ENCODE measurements at places on chromosomes 6 and 20. TPM values are rescaled to one million over a fixed set of nuclear protein-coding genes. Genes with fewer than 3 reads are reported as not detected.

DNA sequence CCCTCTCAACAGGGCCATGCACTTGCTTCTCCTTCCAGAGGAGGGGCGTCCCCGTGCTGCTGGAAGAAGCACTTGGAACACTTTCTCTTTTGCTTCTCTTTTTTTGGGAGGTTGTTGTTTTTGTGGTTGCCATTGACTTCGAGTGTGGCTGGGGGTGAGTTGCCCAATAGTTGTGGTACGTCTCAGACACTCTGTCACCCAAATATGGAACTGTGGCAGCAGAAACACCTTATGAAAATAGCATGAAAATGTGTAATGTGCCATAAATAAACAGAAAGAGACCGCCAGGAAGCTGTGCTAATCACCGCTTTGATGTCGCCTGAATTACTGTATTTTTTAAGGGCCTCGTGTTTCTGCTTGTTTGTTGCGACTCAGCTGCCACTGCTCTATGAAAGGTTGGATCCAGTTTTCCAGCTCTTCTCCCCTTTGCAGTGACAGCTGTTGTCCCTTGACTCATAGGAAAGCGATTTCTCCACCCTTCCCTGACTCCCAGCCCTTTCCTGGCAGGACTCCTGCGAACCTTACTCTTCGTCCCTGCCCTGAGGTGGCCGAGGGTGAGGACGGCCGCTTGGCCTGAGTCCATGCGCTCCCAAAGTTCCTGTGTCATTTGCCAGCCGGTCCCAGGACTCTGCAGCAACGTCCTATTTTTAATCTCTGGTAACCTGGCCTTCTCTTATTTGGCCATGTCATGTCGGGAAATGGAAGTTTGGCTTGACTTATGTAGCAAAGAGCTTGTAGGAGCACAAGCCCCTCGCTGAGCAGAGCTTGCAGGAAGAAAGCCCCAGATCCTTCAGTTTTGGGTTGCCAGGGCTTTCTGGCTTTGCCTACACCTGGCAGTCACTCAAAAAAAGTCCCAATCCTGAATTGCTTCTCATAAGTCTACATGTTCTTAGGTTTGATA is 694.6 kb downstream of the QKI start:
- H3K27ac ChIP-seq = no peak overlapping the region
- peaks cover 11% of the 10 kb centered on the region for H3K4me1 ChIP-seq
- no peak overlapping the region for H3K4me3 ChIP-seq
- no peak for DNase-seq

- no peak for DNase-seq
- H3K4me1 ChIP-seq = peaks cover 41% of the 10 kb centered on the region
- no peak overlapping the region for H3K4me3 ChIP-seq
- H3K27me3 ChIP-seq = peaks cover 35% of the 10 kb centered on the region
- no peak overlapping the region for H3K27ac ChIP-seq
Observed at GRCh38 chr6:108778421-108779186, 69.6 kb upstream of the ARMC2 start.

DNA sequence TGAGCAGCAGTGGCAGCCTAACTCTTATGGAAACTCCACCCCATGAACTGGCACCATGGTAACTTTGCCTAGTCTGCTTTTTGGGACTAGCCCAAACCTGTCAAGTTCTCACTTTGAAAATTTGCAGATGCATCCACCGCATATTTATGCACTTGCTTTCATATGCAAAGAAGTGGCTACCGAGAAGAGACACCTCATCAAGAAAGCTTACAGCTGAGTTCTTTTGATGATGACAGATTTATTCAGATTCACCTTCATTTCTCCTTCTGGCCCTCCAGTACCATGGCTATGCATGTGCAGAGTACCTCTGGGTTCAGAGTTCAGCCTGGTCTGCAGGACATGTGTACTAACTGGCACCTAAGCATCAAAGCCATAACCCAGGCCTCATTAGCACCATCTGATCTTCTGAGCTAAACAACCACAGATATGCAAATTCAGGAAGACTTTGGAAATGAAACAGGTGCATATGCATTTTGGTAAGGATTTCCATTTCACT is 154.3 kb upstream of the TENT5A start:
- no peak for DNase-seq
- no peaks in the 10 kb centered on the region for H3K36me3 ChIP-seq
- peaks cover 23% of the 10 kb centered on the region for H3K4me1 ChIP-seq
- no peak overlapping the region for H3K4me3 ChIP-seq
- H3K27me3 ChIP-seq = no peaks in the 10 kb centered on the region

- H3K36me3 ChIP-seq = no peaks in the 10 kb centered on the region
- peaks cover 18% of the 10 kb centered on the region for H3K4me1 ChIP-seq
- no peak for DNase-seq
- H3K4me3 ChIP-seq = no peak overlapping the region
Observed at GRCh38 chr6:6734479-6735465, 146.3 kb downstream of the LY86 start.

DNA sequence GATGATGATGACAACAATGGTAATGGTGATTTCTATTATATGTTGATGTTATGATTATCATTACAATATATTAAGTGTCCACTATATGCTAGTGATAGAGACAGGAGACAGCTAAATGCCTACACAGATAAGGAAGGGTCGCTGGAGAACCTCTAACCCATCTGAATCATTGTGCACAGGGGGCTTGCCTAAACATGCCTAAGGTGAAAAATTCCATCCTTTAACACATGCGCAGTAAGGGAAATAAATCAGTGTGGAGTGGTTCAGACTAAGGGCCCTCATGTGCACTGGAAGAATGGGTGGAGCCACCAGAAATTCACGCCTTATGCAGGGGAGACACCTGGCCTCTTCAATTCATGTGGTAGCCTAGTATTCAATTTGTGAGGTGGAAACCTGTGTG is 120.4 kb downstream of the TPBG start:
- peaks cover 59% of the 10 kb centered on the region for H3K36me3 ChIP-seq
- no peak for DNase-seq
- H3K4me3 ChIP-seq = no peak overlapping the region
- H3K27me3 ChIP-seq = peaks cover 4% of the 10 kb centered on the region
- H3K4me1 ChIP-seq = peaks cover 14% of the 10 kb centered on the region

GRCh38 chr20:47417245-47418068 is 61.0 kb upstream of the ZMYND8 start:
- H3K27me3 ChIP-seq = no peaks in the 10 kb centered on the region
- H3K4me1 ChIP-seq = no peaks in the 10 kb centered on the region
- H3K36me3 ChIP-seq = no peaks in the 10 kb centered on the region
- DNase-seq = no peak

DNA sequence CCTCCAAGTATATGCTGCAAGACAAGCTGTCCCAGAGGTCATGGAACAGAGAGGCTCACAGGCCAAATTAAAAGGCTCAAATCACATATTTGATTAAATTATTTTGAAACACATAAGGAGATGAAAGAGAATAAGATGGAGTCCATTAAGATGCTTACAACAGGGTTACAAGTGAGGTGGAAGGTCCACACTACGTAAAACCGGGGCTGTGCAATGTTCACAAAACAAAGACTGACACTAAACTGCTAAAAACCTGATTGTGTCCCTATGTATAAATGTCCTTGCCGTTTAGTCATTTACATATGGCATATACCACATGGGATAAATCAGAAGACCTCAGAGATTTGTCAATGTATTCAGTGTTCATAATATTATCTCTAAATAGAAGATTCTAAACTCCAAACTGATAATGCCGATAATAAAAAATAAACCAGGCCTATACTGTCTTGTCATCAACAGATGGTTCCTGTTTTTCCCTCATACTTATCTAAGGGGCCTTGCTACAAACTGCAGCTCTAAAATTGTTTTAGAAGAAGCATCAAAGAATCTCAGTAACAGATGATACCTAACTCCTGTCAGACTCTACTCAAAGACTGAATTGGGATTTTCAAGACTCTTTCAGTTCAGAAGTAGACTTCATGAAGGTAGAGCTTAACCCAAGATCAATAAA is 51.8 kb upstream of the RIPOR2 start:
- no peak for DNase-seq
- no peak overlapping the region for H3K4me3 ChIP-seq
- peaks cover 2% of the 10 kb centered on the region for H3K27me3 ChIP-seq
- H3K36me3 ChIP-seq = peaks cover 28% of the 10 kb centered on the region
- no peak overlapping the region for H3K27ac ChIP-seq

DNA sequence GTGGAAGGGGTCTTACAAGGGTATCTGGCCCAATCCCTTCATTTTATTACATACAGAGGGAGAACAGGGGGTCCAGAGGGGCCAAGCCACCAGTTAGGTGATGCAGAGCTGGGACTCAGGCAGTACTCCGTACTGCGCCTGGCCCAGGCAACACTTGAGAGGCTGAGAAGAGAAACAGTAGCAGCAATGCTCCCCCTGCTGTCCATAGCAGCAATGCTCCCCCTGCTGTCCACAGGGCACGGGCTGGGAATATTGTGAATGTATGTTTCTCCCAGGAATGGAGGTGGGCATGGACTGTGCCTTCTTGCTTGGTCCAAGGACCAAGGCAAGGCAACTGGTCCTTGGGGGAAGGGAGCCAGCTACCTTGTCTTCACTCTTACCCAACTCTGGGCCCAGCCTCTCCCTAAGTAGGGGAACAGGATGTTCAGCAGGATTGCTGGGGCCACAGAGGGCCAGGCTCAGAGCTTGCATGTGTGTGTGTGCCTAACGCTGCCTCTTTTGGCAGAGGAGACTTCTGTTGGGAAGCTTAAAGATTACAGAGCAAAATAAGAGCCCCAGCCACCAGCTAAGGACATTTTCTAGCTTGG is 14.8 kb upstream of the FAM83C start:
- H3K4me3 ChIP-seq = no peak overlapping the region
- H3K36me3 ChIP-seq = peaks cover 10% of the 10 kb centered on the region
- peak; percentile 77 for DNase-seq
- H3K27ac ChIP-seq = peak overlapping the region; percentile 21
- no peaks in the 10 kb centered on the region for H3K27me3 ChIP-seq

GRCh38 chr6:114452785-114453401 is 110.1 kb upstream of the HS3ST5 start:
- no peaks in the 10 kb centered on the region for H3K36me3 ChIP-seq
- peaks cover 27% of the 10 kb centered on the region for H3K4me1 ChIP-seq
- no peaks in the 10 kb centered on the region for H3K27me3 ChIP-seq
- DNase-seq = no peak
- H3K4me3 ChIP-seq = no peak overlapping the region
- peak overlapping the region; percentile 27 for H3K27ac ChIP-seq

- no peak overlapping the region for H3K4me3 ChIP-seq
- no peak overlapping the region for H3K27ac ChIP-seq
- DNase-seq = no peak
Observed at GRCh38 chr20:44973053-44973452, 6.7 kb downstream of the STK4 start.

DNA sequence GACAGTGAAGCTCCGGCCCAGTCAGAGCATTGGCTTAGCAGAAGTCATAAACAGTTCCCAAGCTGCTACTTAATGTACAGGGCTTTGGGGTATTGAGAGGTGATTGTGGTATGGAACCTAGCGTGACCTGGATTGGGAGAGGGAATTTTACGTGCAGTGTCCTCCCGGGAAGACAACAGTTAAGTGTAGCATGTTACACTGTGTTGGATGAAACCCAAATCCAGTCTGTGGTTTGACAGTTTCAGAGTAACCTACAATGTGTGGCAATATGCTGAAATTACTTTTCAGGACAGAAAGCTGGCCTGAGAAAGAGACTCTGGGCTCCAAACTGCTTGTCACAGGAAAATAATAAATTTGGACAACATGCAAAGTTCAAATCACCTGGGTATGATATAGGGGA is 28.1 kb upstream of the RALGAPA2 start:
- no peaks in the 10 kb centered on the region for H3K27me3 ChIP-seq
- no peak overlapping the region for H3K4me3 ChIP-seq
- H3K4me1 ChIP-seq = peaks cover 24% of the 10 kb centered on the region
- H3K27ac ChIP-seq = no peak overlapping the region

GRCh38 chr6:140879946-140880345 is 1252.8 kb upstream of the GJE1 start:
- no peaks in the 10 kb centered on the region for H3K27me3 ChIP-seq
- DNase-seq = no peak
- no peak overlapping the region for H3K27ac ChIP-seq
- H3K36me3 ChIP-seq = 0 out of 2 replicates have a peak, but pooled peaks cover 3% of the 10 kb centered on the region

DNA sequence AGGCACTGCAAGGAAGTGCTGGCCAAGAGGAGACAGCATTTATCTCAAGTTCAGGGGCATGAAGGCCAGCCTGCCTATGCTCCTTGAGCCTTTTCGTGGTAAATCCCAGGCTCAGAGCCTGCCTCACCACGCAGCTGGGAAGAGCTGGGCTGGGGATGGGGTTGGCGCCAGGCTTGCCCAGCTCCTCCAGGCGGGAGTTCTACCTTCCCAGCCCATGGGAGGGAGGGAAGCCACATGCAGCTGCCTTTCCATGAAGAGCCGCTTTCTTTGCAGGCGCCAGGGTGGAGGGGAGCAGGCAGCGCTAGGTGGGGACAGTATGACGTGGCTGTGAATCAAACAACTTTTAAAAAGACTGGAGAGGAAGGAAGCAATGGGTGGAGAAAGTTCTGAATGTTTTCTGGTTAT is 19.5 kb upstream of the SIRT5 start:
- H3K36me3 ChIP-seq = no peaks in the 10 kb centered on the region
- H3K27me3 ChIP-seq = no peaks in the 10 kb centered on the region
- H3K4me3 ChIP-seq = peak overlapping the region; percentile 14
- DNase-seq = peak; percentile 70
- peaks cover 25% of the 10 kb centered on the region for H3K4me1 ChIP-seq

DNA sequence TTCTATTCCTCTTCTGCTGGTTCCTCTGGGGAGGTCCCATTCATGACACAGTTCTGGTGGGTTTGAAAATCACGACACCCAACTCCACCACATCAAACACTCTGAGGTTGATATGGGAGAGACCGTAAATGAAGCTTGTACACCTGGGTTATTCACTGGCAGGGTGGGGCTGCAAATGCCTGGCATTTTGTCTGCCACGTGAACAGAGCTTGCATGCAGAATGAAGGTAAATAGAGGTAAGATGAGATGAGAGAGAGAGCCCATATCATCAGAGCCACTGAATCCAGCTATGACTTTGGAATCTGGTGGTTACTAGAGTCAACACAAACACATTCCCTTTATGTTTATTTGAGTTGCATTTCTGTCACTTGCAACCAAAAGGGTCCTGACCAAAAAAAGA is 97.4 kb downstream of the BANF2 start:
- no peaks in the 10 kb centered on the region for H3K27me3 ChIP-seq
- no peak for DNase-seq
- no peak overlapping the region for H3K27ac ChIP-seq
- H3K36me3 ChIP-seq = peaks cover 23% of the 10 kb centered on the region
- H3K4me3 ChIP-seq = no peak overlapping the region

- peak overlapping the region; percentile 42 for H3K4me3 ChIP-seq
- H3K4me1 ChIP-seq = peaks cover 11% of the 10 kb centered on the region
- H3K36me3 ChIP-seq = peaks cover 24% of the 10 kb centered on the region
- H3K27me3 ChIP-seq = peaks cover 6% of the 10 kb centered on the region
- DNase-seq = no peak
Observed at GRCh38 chr20:57350081-57350710, 859 bp upstream of the RAE1 start.

TRDN gene
- 56.4 TPM for total RNA-seq

VSTM2L gene
- total RNA-seq = 1.9 TPM

PGC gene
- total RNA-seq = 0.62 TPM

ZSCAN31 gene
- 7.4 TPM for total RNA-seq

CRYBG1 gene
- 9.1 TPM for total RNA-seq

Data from WTC11 (cell line).